ENCODE measurements at places on chromosomes 2 and 18. TPM values are rescaled to one million over a fixed set of nuclear protein-coding genes. Genes with fewer than 3 reads are reported as not detected.

TEX44 gene
- not detected for total RNA-seq

CACNB4 gene
- total RNA-seq: 0.08 TPM

CXXC1 gene
- total RNA-seq: 50.9 TPM

CRYGC gene
- not detected for total RNA-seq

GALNT13 gene
- total RNA-seq: 8.5 TPM

MSTN gene
- total RNA-seq: not detected

DCC gene
- total RNA-seq: not detected

DOK1 gene
- 3.9 TPM for total RNA-seq

SPP2 gene
- not detected for total RNA-seq

RPL37A gene
- total RNA-seq: 4,919 TPM

TMEM17 gene
- total RNA-seq: 4.6 TPM

PDE11A gene
- 0.38 TPM for total RNA-seq

MGAT4A gene
- 2.4 TPM for total RNA-seq

CCDC138 gene
- 7.8 TPM for total RNA-seq

SLC11A1 gene
- total RNA-seq: 0.26 TPM

KLHL41 gene
- total RNA-seq: 0.50 TPM

Data from A549 treated with Mapracorat at 1 μM for 4 hours (cell line).